MG63 (cell line): ENCODE measurements at places on chromosomes 1 and 21. TPM values are rescaled to one million over a fixed set of nuclear protein-coding genes. Genes with fewer than 3 reads are reported as not detected.

Gene SLC30A2
- not detected in 2 replicates for total RNA-seq

Gene RAB7B
- total RNA-seq: 17.5 and 25.7 TPM in 2 replicates

Gene NBPF9
- total RNA-seq: 8.8 and 29.6 TPM in 2 replicates

Gene FMO1
- total RNA-seq: not detected in 2 replicates

Gene MRPL20
- total RNA-seq: 32.0 and 55.2 TPM in 2 replicates

Gene MIS18A
- 14.9 and 20.6 TPM in 2 replicates for total RNA-seq

Gene HNRNPR
- total RNA-seq: 149 and 159 TPM in 2 replicates
